ENCODE measurements at places on chromosomes 4 and X.

- DNase-seq = no peak
These were observed 33.1 kb upstream of the CYP4V2 start for GRCh38 chr4:186158021-186158813.

DNA sequence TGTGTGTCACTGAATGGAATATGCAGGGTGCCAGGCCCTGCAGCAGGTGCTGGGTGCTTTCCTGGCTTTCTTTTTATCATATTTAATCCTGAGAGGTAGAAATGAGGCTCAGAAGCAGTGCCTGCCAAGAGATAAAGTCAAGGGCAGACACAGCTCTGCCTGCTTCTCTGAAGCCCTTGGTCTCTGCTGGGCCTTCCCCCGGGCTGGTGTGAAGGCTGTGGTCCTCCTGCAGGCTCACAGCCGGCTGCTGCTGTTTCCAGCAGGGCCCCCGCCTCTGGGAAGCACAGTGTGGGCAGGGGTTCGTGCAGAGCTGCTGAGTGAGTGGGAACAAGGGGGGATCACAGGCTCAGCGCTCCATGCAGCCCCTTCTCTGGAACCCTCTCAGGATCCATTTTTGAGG, 49.6 kb downstream of the TBC1D14 start:
- no peak for DNase-seq

- DNase-seq = no peak
These were observed 124.3 kb downstream of the STIM2 start for GRCh38 chr4:26984896-26985295.

GRCh38 chrX:121987163-121987562, 939.8 kb downstream of the GLUD2 start:
- DNase-seq = peak; percentile 39

- DNase-seq = no peak
These were observed 14.3 kb downstream of the ZRSR2 start for GRCh38 chrX:15804563-15804962.

DNA sequence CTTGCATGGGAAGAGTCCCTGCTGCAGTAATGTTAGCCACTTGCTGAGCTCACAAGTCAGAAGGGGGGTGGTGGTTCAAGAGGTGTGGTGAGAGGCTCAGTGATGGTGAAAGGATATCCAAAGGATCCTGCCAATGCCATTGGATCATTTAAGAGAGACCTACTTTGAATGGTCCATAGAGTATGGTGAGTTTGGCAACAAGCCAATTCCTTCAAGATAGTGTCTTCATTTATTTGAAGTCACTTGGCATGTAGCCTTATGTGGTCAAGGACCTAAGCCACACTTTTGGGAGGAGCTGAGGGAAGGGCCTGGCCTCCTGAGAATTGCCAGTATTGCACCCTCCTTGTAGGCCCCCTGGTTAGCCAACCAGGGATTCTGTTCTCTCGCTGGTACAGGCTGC, 87.9 kb downstream of the TSPAN7 start:
- no peak for DNase-seq

DNA sequence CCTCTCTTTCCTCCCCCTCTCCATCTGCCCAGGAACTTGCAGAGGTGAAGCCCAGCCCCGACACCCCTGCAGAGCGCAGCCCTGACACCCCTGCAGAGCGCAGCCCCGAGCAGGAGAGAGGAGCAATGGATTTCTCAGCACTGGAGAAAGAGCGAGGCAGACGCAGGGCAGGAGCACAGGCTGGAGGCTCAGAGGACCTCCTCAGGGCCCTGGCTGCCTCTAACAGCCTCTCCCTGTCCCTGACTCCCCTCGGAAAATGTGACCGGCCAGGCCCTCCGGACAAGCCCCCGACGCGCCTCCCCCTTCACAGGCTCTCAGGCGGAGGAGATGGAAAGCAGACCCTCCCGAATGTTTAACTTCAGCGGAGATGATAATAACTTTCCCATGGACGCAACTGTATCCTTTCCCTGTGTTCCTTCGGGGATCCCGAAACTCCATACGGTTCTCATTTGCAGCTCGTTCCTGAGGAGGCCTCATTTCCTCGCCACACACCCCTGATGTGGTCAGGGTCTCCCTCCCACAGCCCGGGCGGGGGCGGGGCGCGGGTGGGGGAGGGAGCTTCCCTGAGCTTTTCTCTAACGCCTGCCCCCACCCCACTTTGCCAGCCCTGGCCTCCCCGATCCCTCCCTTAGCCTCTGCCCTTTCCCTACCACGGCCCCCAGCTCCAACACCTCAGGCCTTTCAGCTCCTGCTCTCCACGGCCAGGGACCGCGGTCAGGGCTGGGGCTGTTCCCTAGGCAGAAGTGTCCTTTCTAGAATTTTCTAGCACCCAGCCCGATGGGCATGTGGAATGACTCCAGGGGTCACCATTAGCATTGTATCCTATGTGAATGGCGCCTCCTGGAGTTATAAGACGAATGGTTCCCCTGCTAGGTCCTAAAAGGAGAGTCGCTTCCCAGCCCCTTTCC, 201.1 kb upstream of the BCOR start:
- no peak for DNase-seq

DNA sequence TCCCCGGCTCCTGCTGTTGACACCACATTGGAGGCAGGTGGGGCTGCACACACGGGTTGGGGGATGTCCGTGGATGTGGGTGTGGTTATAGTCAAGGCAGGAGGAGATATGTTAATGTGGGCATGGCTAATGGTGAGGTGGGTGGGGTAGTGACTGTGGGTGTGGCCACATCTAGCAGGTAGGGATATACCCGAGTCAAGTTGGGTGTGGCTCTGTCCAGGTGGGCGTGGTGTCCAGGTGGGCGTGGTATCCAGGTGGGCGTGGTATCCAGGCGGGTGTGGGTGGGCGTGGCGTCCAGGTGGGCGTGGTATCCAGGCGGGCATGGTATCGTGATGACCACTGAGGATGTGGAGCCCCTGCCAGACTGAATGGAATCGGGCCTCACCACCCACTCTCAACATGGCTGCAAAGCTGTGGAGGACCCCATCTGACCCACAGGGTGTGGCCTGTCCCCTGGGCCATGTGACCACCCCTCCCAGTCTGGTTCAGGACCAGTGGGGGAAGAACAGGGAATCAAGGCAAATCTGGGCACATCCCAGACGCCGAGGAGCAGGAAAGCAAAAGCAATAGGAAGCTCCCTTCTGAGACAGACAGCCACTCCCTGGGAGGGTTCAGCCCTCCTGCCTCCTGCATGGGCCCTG, 21.0 kb downstream of the MAN2B2 start:
- DNase-seq = no peak

DNA sequence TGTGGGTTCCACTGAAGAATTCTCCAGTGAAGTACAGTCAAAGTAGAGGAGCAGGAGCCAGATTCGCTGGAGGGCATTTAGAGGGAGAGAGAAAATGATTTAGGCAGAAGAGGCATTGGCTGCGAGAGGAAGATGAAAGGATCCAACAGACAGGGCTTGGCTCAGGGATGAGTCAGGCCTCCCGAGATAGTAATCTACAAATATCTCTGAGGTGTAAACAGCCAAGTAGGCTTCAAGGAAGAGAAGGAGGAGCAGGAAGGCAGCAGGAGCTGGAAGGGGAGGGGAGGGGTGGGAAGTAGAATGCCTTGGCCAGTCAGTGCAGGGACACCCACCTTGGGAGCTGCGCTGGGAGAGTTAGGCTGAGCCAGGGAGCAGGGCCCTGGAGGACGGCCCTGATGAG, 55.5 kb downstream of the PJA1 start:
- DNase-seq = no peak

DNA sequence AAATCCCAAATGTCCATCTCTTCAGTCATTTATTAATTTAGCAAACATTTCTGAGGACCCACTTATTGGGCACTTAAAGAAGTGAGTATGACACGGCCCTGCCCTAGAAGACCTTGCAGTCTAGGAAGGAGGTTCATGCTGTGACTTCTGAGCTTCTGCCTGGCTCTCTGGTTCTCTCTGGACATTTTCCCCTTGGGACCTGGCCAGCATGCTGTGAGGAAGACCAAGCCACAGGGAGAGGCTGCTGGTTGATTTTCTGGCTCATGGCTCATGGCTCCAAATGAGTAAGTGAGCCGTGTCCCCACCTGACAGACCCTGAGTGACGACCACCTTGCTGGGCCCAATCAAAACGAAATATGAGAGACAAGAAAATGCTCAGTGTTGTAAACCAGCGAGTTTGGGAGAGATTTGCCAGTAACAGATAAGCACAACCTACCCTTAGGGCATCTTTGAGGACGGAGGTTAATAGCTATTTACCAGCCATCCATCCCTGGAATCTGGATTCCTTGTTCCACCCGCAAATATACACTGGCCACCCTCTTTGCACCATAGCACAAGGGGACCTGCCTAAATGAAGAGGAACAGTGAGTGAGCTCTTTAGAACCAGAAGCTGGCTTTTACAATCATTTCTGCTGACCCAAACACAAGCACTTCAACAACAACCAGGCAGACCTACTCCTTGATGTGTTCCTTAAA, 876 bp downstream of the MPP1 start:
- no peak for DNase-seq

DNA sequence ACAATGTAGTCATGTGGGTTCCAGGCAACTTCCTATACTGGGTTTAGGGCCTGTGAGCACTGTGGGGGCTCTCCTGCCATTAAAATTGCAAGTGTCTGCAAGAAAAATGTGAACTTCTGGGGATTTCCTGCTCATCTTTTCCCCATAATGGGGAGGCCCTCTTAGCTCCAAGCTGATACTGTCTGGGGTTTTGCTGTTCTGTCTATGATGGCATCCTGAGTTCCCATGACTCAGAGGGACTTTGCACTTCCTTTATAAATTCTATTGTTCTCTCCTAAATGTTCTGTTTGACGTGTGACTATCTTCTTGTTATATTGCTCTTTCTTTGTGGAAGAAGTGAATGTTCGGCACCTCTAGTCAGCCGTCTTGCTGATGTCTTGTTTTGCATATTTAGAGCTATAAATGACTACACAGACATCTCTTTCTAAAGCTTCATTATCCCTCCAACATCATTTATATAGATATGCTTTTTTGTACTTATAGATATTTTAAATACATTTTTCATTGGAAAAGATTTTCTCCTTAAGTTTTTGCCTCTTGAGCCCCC, 465.8 kb downstream of the NAF1 start:
- no peak for DNase-seq

DNA sequence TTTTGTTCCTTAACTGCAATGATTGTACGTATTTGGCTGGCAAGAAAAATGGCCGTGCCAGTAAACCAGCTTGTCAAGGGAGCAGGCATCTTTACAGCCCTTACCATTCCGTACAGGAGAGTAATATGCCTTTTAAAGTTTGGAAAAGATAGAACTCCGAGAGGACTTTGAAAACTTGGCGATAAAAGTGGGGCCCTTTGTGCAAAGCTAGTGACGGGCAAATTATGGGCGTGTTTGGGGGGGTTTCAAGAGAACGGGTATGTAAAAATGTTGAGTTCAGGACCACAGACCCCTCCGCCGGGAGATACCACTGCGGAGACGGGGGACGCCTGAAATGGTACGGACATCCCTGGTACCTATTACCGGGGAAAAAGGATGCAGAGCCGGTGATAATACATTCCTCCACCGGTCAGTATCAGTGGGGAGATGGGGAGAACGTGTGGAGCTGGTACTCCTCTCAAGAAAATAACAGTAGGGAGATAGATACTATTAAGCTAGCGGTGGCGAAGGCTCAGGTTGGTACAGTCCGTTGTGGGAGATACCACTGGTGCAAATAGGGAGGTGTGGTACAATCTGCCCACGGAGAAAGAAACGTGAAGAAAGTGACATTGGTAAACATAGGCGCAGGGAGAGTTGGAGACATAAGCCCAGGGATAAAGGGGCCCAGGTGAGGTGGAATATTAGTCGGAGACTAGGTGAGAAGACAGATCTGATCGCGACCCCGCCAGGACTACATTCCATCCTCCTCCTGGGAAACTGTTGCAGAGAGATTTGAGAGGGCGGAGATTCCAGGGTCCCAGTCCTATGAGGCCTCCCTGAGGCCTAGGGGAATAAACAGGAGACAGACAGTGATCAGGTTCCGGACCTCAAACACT, 14.5 kb downstream of the SPACA5 start:
- peak; percentile 61 for DNase-seq

DNA sequence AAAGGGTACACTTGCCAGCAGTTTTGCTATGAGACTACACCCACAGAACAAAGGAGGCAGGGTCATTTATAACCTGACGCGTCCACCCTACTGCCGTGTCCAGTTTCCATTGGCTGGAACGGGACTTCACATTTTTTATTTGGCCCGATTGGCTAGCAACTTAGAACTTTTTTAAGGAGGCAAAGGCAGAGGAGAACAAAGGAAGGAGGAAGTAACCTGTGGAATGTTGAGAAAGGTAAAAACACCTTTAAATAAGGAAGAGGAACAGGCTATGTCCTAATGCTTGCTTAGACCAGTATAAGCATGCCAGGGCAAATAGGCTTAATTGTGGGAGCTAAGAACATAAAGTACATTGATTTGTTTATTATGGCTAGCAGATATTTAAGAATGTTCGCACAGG, 18.7 kb downstream of the KDM6A start:
- DNase-seq = no peak

DNA sequence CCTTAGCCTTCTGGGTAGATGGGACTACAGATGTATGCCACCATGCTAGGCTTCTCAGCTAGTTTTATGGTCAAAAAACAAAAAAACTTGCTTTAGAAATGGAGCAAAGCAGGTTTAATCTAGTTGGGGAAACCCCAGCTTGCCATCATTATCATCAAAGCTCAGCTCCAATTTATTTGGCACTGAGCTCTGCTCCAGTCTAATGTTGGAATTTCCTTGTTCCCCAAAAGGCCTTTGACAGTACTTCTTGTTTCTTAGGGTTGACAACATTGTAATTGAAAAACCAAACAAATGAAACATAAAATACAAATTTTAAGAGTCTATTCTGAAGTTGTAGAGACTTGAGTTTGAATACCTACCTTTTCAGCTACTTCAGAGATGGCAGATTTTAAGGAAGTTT, 48.0 kb downstream of the MRPL1 start:
- DNase-seq = no peak

GRCh38 chr4:1183985-1184773, 11.8 kb upstream of the SPON2 start:
- no peak for DNase-seq

DNA sequence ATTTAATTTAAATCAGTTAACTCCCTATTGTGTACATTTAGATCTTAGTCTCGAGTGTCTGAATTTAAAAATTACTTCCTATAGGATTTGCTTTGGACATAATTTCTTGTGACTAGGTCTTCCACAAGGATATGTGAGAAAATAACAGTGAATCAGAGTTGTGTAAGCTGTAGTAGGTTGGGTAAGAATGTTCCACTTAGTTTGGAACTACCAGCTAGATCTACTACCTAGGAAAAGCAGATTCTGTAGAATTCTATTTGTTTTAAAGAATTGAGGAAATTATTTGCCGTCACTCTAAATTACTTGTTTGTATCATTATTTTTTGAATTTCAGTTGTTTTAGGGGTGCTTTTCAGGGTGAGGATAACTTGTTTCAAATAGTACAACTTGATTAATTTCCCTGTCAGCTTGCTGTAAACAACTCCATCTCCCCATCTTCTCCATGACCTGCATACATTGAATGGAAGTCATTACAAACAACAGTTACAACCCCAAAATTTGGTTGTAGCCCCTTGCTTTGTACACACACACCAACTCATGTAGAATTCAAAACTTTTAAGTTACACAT, 1.3 kb downstream of the MTHFD2L start:
- no peak for DNase-seq

- DNase-seq = no peak
These were observed 166.2 kb downstream of the RAPGEF2 start for GRCh38 chr4:159269116-159269515.

GRCh38 chr4:126956184-126956897, 676.4 kb upstream of the INTU start:
- no peak for DNase-seq

Measured in AG09309 (cell line).